ENCODE measurements at places on chromosomes 1 and 21. TPM values are rescaled to one million over a fixed set of nuclear protein-coding genes. Genes with fewer than 3 reads are reported as not detected.
A peak's percentile ranks its signal among the peaks of the same experiment; 100 is the strongest.

DNA sequence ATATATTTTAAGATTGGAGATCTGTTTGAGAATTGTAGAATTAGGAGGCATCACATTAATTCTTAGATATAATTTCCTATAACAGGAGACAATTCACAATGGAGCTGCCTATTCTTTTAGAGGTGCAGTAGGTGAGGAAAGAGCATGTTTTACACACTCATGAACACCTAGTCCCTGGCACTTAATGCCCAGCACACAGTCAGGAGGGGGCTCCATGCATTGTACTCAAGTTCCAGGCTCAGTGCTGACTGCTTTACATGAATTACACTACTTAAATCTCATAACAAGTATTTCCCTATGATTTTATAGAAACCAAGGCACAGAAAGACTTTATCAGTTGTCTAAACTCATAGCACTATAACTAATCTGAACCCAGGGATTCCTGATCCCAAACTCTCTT lies 360 bp upstream of the GBP3 start:
- no peak for ATAC-seq

DNA sequence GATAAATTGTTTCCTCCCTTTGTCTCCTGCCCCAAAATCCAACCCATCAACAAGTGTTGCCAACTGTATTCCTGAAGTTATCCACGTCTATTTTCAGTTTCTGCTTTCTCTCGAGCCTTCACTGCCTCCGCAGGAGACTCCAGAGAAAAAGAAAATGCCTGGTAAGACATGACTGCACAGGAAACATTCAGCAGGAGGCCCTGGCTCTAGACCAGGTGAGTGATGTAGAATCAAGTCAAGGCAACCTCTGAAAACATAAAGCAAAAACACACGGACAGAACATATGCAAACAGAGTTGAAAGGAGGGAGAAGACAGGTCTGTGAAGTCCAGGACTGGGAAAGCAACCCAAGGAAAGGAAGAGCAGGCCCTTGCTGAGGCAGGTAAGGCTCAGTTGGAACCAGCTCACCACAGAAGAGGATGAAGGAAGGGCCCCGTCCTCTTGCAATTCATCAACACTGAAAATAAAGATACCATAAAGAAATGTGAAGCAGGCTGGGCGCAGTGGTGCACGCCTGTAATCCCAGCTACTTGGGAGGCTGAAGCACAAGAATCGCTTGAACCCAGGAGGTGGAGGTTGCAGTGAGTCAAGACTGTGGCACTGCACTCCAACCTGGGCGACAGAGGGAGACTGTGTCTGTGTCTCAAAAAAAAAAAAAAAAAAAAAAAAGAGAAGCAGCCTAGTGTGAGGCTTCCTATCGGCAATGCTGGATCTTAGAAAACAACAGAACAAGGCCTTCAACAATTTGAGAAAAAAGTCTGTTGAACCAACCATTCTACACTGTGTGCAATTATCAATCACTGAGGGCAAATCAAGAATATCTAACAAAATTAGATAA lies 8.8 kb downstream of the NOL9 start:
- peak; percentile 66 for ATAC-seq

DNA sequence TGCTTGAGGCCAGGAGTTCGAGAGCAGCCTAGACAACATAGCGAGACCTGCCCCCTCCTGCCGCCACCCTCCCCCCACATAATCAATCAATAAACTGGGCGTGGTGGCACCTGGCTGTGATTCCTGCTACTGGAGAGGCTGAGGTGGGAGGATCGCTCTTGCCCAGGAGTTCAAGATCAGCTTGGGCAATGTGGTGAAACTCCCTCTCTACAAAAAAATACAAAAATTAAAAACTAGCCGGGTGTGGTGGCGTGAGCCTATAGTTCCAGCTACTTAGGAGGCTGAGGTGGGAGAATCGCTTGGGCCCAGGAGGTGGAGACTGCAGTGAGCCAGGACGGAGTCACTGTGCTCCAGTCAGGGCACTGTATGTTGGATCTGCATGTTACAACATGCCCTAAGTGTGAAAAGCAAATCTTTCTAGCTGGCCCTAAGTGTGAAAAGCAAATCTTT lies 7.0 kb upstream of the MDM4 start:
- no peak for ATAC-seq

DNA sequence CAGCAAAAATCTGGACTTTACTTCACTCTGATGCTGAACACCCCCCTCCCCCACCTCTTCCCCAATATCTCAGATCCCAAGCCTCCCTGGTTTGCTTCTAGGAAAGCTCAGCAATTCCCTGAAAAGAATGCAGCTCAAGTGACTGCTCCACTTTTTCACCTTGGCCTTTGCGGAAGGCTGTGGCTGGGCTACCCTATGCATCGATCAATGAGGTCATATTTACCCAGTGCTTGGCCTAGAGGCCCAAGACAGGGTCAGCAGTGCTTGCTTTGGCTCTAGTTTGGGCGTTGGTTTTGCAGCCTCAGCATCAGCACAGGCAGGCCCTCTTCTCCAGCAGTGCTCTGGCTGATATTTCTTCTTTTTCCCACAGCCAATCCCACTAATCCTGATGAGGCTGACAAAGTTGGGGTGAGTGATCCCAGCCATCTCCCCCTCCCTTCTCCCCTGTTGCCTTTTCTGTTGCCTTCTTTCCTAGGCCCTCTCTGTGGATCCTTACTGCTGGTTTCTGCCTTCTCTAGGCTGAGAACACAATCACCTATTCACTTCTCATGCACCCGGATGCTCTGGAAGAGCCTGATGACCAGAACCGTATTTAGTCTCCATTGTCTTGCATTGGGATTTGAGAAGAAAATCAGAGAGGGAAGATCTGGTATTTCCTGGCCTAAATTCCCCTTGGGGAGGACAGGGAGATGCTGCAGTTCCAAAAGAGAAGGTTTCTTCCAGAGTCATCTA lies 14.2 kb downstream of the FCGR2B start:
- no peak for ATAC-seq

The HES5 gene
- total RNA-seq, result 1.3 TPM

The S100A7A gene
- 24.6 TPM for total RNA-seq

The SOX13 gene
- total RNA-seq, result 10.4 TPM

The LMOD1 gene
- total RNA-seq, result 4.1 TPM

The SLC44A3 gene
- total RNA-seq, result 10.1 TPM
